RWPE1 (cell line): ENCODE measurements at places on chromosomes 1 and 21.
A peak's percentile ranks its signal among the peaks of the same experiment; 100 is the strongest.

DNA sequence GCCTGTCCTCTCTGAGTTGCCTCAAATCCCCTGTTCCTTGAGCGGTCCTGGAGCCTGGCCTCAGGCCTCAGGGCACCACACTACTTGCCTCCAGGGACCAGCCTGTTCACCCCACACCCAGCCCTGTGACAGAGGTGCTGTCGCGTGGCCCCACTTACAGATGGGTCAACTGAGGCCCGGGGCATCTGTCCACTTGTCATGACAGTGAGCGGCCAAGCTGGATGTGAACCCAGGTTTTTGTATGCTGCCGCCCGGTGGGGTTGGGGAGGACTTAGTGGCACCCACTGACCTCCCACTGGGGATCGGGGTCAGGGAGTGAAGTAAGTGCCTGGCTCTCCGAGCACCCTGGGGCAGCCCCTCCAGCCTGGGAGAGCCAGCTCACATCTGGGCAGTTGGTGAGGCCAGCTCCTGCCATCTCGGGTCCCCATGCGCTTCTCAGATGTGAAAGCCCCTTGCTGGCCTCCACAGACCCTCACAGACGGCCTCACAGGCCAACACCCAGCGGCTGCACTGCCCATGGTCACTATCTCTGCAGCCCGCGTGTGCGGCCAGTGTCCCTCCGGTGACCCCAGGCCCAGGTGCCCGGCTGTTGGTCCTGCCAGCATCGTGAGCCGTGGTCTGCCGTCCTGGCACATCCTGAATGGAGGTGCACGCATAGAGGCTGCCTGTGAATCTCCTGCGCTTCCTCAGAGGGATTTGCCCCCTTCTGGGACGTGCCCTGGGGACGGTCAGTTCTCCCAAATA, 9.3 kb upstream of the FAAP20 start:
- DNase-seq: no peak

GRCh38 chr1:210143465-210144062, 89.0 kb upstream of the SERTAD4 start:
- DNase-seq: peak; percentile 48

DNA sequence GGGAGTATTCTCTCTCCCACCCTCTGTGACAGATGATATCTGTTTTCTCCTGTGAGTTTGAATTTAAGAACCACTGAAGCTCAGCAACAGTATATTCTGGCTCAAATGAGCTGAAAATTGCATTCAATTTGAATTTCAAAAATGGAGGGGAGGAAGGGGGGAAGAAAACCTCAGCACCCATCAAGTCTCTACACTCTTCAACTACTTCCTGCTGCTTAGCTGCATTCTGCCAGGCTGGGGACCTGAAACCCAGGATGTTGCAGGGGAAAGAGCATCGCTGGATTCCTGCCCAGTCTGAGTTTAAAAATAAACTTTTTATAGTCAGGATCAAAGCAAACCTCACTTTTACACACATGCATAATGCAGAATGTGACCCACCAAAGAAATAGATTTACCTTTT, 214.3 kb upstream of the ESRRG start:
- no peak for DNase-seq

DNA sequence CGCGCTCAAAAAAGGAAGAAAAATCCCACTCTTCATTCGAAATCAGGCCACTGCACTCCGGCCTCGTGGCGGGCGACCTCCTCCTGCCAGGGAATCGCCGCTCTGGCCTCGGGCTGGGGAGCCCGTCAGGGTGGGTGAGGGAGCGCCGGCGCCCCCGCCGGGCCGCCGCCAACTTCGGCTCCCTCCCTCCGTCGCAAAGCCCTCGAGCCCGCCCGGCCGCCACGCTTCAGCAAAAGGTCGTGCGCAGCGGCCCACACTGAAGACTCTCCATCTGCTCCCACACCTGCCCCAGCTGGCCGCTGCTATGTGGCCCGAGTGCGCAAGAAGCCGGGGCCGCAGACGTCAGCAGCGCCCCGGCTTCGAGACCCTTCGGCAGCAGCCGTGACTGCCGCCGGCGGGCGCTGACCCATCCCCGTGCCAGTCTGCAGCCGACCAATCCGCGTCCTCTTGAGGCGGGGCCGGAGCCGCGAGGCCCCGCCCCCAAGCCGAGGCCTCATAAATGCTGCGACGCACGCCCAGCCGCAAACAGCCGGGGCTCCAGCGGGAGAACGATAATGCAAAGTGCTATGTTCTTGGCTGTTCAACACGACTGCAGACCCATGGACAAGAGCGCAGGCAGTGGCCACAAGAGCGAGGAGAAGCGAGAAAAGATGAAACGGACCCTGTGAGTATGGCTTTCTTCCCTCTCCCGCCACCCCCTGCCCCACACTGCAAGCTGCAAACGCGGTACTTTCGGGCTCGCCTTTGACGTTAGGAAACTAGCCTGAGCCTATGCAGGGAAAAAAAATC, at the start of gene RGS2:
Gene RGS2 (plus strand): TSS at position 522 of the 789 bp plus-strand sequence. CDS start 33 bp downstream, at position 555.
- peak; percentile 96 for DNase-seq

DNA sequence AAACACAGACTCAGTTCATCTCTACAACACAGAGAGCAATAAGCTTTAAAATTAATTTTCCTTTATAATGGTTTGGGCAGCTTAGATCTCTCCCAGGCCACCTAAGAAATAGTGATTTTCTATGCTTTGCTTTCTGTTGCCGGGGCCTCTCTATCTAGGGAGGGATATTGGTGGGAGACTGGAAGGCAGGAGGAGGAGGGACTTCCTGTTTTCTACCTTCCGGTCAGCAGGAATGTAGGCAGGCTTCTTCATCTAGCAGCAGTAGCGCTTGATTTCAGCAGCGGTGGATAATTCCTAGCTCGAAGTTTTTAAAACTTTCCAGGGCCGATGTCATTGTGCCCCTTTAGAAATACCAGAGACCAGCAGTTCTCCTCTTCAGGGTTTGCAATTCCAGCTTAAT, 5.1 kb upstream of the DESI2 start:
- DNase-seq: no peak

DNA sequence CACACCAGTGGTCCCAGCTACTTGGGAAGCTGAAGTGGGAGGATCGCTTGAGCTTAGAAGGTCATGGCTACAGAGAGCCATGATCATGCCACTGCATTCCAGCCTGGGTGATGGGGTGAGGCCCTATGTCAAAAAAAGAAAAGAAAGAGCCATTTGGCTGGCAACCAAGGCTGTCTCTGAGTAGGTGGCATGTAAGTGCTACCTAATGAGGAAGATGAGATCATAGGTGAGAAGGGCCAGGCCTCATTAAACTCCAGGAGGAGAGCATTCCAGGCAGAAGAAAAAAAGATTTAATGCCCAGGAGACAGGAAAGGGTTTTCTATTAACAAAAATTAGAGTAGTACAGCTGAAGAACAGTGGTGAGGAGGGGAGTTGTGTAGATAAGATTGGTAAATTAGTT, 103.4 kb upstream of the ZNF678 start:
- DNase-seq: no peak

DNA sequence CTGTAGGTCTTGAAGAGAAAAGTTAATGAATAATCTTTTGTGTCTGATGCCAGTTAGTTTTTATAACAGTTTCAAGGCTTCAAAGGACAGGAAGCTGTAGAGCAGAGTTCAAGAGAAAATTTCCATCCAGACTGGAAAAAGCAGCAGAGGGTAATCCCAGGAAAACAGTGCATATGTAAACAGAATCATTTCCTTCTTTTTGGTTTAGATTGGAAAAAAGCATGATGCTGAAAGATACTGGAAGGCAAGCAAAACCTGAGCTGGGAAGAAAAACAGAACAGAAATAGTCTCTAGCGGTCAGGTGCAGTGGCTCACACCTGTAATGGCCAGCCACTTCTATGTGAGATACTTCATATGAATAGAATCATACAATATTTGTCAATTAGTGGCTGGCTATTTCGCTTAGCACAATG, 71.9 kb downstream of the ZSWIM5 start:
- DNase-seq: no peak

DNA sequence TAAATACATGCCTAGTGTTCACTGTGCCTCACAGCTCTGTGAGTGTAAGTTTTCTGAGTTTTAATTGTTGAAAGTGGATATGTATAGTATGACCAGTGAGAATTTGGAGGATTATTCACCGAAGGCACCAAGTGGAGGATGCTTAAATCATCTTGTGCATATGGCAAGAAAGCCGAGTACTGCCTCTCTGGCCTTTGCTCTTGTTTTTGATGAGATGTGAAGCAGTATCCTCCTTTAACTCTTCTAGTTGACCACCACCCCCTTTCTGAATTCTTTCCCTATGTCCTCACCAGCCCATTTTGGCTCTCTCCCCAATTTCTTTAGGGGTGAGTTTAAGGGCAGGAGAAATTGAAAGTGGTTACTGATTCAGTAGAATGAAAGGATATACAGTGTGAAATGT, 130.4 kb downstream of the SYT2 start:
- peak; percentile 60 for DNase-seq

- DNase-seq: peak; percentile 80
Observed at GRCh38 chr1:6724517-6725141, 23.0 kb upstream of the DNAJC11 start.

DNA sequence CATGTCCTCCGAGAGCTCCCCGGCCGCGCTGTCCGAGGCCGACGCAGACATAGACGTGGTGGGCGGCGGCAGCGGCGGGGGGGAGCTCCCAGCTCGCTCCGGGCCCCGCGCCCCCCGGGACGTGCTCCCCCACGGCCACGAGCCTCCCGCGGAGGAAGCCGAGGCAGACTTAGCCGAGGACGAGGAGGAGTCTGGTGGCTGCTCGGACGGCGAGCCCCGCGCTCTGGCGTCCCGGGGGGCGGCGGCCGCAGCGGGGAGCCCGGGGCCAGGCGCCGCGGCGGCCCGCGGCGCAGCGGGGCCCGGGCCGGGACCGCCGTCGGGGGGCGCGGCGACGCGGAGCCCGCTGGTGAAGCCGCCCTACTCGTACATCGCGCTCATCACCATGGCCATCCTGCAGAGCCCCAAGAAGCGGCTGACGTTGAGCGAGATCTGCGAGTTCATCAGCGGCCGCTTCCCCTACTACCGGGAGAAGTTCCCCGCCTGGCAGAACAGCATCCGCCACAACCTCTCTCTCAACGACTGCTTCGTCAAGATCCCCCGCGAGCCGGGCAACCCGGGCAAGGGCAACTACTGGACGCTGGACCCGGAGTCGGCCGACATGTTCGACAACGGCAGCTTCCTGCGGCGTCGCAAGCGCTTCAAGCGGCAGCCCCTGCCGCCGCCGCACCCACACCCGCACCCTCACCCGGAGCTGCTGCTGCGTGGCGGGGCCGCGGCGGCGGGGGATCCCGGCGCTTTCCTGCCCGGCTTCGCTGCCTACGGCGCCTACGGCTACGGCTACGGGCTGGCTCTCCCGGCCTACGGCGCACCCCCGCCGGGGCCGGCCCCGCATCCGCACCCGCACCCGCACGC, 547 bp downstream of the FOXD2 start:
- no peak for DNase-seq
